ENCODE measurements at places on chromosomes 1 and 21.

DNA sequence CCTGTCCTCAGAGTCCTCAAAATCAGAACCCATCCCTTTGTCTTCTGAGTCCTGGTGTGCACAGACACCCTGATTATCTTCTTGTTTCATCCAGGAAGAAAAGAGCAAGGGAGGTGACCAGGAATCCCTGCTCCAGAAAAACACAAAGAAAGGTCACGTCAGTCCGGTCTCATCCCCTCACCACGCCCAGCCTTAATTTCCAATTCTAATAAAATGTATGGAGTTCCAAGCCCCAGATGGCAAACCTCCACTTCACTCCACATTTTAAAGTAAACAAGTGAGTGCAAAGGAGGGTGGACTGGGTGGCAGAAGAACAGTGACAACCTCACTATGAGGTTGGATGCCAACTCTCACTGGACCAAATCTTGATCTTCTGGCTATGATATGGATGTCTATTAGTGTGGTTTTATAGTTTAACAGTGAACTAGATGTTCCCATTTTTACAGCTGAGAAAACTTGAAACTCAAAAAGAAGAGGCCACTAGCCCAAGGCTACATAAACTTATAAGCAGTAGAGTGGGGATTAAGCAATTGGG is 22.0 kb downstream of the ZNF697 start:
- DNase-seq: no peak

- no peak for DNase-seq
These were observed 93.0 kb upstream of the RAVER2 start for GRCh38 chr1:64651841-64652240.

- DNase-seq: peak; percentile 48
These were observed 64.8 kb downstream of the ALPL start for GRCh38 chr1:21573971-21574465.

DNA sequence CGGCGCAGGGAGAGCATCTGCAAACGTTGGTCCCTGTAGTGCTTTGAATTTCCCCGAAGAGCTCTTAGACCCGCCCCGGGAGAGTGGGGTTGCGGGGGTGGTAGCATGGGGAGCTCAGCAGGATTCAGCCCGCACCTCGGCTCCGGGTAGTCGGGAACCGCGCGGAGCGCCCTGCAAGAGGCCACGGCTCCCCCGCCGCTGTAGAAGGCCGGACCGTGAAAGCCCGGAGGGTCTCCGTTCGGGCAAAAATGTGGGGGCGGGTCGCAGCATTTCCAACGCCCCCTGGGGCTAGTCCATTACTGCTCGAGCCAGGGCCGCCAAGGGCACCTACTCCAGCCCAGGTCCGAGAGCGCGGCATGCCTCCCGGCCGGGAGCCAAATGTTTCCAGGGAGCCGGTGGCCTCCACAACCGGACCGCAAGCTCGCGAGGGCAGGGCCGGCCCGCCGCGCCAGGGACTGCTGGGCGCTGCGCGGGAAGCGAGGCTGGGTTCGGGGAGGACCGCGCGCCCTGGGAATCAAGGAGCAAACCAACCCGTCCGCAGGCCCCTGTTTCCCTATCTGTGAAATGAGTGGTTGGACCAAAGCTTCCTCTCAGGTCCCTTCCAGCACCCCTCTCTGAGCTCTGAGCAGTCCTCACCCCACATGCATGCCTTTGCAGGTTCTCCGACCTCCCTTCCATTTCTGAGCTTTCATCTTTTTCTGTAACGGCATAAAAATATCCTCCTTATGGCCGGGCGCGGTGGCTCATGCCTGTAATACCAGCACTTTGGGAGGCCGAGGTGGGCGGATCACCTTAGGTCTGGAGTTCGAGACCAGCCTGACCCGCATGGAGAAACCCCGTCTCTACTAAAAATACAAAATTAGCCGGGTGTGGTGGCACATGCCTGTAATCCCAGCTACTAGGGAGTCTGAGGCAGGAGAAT is 775 bp upstream of the TMEM63A start:
- no peak for DNase-seq

DNA sequence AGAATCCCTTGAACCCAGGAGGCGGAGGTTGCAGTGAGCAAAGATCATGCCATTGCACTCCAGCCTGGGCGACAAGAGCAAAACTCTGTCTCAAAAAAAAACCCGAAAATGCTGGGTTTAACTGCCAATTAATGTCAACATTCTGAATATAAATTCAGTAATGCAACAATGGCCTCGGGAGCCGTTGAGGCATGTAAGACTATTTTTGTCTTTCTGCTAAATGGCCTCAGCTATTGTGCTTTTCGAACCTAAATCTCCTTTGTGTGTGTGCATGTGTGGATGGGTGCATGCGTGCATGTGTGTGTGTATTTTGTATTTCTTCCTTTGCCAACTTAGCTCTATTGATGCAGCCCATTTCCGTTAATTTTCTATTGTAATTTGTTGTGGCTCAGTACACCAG is 31.6 kb downstream of the CLIC4 start:
- DNase-seq: no peak
